ENCODE measurements at places on chromosomes 1 and 21. TPM values are rescaled to one million over a fixed set of nuclear protein-coding genes. Genes with fewer than 3 reads are reported as not detected.

DNA sequence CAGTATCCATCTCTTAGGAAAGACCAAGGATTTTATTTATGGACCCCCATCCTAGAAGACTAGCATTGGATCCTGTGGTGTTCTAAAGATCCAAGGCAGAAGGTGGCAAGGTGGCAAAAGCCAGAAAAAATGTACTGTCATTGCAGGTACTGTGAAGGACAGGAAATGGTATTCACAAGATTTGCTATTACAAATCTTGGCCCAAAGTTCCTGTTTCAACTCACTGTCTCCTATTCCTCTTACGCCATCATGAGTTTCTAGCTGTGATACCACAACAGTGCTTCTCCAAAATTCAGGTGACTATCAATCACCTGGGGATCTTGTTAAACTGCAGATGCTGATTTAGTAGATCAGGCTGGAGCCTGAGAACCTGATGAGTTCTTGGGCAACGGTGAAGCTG lies 21.4 kb downstream of the ACP6 start:
- peaks cover 36% of the 10 kb centered on the region for H3K36me3 ChIP-seq
- H3K27me3 ChIP-seq, result no peaks in the 10 kb centered on the region
- H3K4me3 ChIP-seq, result no peak overlapping the region
- H3K27ac ChIP-seq, result no peak overlapping the region

DNA sequence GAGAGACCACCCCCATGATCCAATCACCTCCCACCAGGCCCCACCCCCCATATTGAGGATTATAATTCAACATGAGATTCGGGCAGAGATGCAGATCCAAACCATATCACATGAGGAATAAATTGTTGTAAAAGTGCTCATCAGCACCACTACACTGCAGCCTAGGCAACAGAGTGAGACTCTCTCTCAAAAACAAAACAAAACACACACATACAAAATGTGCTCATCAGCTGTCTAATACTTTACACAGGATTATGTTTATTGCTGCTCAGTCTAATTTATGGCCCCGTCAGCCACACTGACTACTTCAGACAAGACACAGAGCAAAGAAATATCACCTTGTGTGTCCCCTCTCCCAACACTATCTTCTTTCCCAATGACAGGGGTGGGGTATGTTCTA lies 72.9 kb upstream of the PPM1J start:
- no peak overlapping the region for H3K27ac ChIP-seq
- H3K36me3 ChIP-seq, result no peaks in the 10 kb centered on the region
- DNase-seq, result no peak
- no peak overlapping the region for H3K4me3 ChIP-seq

DNA sequence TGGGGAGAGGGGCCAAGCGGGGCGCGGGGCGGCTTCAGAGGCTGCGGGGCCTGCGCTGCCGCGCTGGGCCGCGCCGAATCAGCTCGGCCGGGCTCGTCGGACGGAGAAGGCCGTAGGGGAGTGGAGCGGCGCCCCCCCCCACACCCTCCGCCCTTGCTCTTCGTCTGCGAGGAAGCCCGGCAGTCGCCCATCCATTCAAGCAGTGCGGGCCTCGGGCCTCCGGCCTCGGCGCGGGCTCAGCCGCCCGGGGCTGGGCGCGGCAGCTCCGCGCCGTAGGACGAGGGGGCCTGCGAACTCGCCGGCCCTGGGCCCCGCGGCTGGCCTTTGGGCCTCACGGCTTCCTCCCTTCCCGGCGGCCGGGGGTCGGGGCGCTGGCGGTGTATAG lies 564 bp downstream of the CTPS1 start:
- peaks cover 45% of the 10 kb centered on the region for H3K36me3 ChIP-seq
- H3K27ac ChIP-seq, result peak overlapping the region; percentile 85
- peaks cover 42% of the 10 kb centered on the region for H3K4me1 ChIP-seq

Gene PYHIN1
- total RNA-seq, result 0.98 TPM

- H3K4me1 ChIP-seq, result peaks cover 42% of the 10 kb centered on the region
- DNase-seq, result no peak
- H3K36me3 ChIP-seq, result peaks cover 67% of the 10 kb centered on the region
Observed at GRCh38 chr1:166840309-166841274, 1.3 kb downstream of the POGK start.

Measured in Calu3 (cell line).